ENCODE measurements at places on chromosomes 13 and 19. TPM values are rescaled to one million over a fixed set of nuclear protein-coding genes. Genes with fewer than 3 reads are reported as not detected.

The CD37 gene
- polyA plus RNA-seq: 179 TPM

The COX6B2 gene
- not detected for polyA plus RNA-seq

The CYSLTR2 gene
- polyA plus RNA-seq: 2.1 TPM

The CACNA1A gene
- polyA plus RNA-seq: not detected

The CABP5 gene
- polyA plus RNA-seq: 0.69 TPM

The MISP3 gene
- 2.1 TPM for polyA plus RNA-seq

The ATP8B3 gene
- 3.3 TPM for polyA plus RNA-seq

The CEACAM19 gene
- polyA plus RNA-seq: not detected

The ZNF121 gene
- 7.3 TPM for polyA plus RNA-seq

The ZNF723 gene
- not detected for polyA plus RNA-seq

The APLP1 gene
- polyA plus RNA-seq: 0.72 TPM

The ZNF677 gene
- polyA plus RNA-seq: 36.1 TPM

The NLRP11 gene
- not detected for polyA plus RNA-seq

The ITGBL1 gene
- not detected for polyA plus RNA-seq

The C13orf46 gene
- 0.07 TPM for polyA plus RNA-seq

The GPR108 gene
- 127 TPM for polyA plus RNA-seq

The KPTN gene
- polyA plus RNA-seq: 5.0 TPM

The LILRA1 gene
- 0.47 TPM for polyA plus RNA-seq

The SMIM7 gene
- polyA plus RNA-seq: 66.3 TPM

The PGLYRP2 gene
- polyA plus RNA-seq: 0.17 TPM

Measured in immature natural killer cell (primary cell).